Glutamatergic neuron (in vitro differentiated cells): ENCODE measurements at places on chromosomes 6 and 20. TPM values are rescaled to one million over a fixed set of nuclear protein-coding genes. Genes with fewer than 3 reads are reported as not detected.

Gene OR2J2
- not detected for total RNA-seq

GRCh38 chr20:19903168-19903811 lies 113.9 kb upstream of the NAA20 start:
- H3K27me3 ChIP-seq = peaks cover 8% of the 10 kb centered on the region
- no peak for DNase-seq
- peaks cover 28% of the 10 kb centered on the region for H3K36me3 ChIP-seq
- H3K27ac ChIP-seq = no peak overlapping the region
- no peak overlapping the region for H3K4me3 ChIP-seq

GRCh38 chr20:20331817-20332216 lies 36.1 kb upstream of the INSM1 start:
- H3K36me3 ChIP-seq = peaks cover 14% of the 10 kb centered on the region
- DNase-seq = no peak
- H3K4me3 ChIP-seq = no peak overlapping the region
- H3K27ac ChIP-seq = no peak overlapping the region
- peaks cover 5% of the 10 kb centered on the region for H3K4me1 ChIP-seq

DNA sequence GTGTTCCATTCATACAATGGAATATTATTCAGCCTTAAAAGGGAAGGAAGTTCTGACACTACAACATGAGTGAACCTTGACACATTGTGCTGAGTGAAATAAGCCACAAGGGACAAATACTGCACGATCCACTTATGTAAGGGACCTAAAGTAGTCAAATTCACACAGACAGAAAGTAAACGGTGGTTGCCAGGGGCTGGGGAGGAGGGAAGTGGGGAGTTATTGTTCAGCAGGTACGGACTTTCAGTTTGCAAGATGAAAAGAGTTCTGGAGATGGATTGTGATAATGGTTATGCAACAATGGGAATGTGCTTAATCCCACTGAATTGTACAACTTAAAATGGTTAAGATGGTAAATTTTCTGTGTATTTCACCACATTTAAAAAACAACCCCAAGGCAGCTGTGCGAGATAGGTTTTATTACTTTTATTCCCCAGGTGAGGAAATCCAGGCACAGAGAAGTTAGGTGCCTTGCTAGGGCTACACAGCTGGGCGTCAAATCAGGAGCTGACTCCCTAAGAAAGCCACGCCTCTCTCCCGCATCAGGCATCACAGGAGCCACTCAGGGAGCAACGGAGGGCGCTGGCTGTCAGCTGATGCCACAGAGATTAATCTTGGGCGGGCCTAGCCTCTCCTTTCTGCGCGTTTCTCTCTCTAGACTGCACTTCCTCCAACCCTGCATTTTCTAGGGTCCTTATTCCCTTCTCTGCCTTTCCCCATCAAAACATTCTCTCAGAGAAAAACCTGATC lies 9.3 kb upstream of the TRAF3IP2 start:
- DNase-seq = peak; percentile 65
- peaks cover 8% of the 10 kb centered on the region for H3K36me3 ChIP-seq
- no peaks in the 10 kb centered on the region for H3K27me3 ChIP-seq
- no peak overlapping the region for H3K4me3 ChIP-seq

Gene SLC12A5
- 10.4 TPM for total RNA-seq

Gene COL9A1
- 1.8 TPM for total RNA-seq

Gene MLIP
- total RNA-seq = 0.44 TPM

DNA sequence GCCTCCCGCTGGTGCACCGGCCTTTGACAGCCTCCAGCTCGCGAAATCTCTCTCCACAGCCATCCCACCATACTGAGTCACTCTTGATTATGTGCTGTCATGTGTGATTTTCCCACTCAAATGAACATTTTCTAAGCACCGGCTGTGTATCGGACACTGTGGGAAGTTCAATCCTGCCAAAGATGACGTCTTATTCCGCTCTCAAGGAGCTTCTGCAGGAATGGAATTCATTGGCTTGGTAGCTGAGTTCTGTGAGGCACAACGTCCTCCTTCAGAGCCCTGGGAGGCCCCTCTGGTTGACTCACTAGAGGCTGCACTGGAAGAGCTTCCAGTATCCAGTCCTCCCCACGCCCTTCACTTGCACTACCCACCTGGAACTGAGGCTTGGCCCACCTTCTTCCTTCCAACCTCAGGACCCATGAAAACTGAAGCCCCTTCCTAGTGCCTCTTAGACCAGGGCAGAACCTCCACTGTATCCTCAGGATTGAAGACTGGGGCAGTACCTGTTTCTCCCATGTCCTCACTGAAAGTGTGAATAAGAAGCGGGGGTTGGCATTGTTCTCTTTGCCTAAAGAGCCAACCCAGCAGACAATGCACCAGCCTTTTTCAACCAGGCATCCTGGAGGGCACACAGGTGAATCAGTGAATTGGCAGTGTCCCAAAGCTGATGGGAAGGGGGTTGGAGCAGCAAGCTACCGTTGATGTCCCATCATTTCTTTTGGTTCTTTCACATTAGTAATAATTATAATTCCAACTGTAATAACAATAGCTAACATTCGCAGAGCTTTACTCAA lies 1.7 kb downstream of the UNC5CL start:
- H3K4me1 ChIP-seq = no peaks in the 10 kb centered on the region
- H3K27ac ChIP-seq = no peak overlapping the region
- H3K36me3 ChIP-seq = no peaks in the 10 kb centered on the region
- DNase-seq = no peak
- H3K27me3 ChIP-seq = peaks cover 2% of the 10 kb centered on the region

Gene C20orf144
- not detected for total RNA-seq

- peak overlapping the region; percentile 64 for H3K27ac ChIP-seq
- no peak for DNase-seq
- no peaks in the 10 kb centered on the region for H3K36me3 ChIP-seq
- peak overlapping the region; percentile 85 for H3K4me3 ChIP-seq
Observed at GRCh38 chr6:50849796-50850180, 31.1 kb downstream of the TFAP2B start.

DNA sequence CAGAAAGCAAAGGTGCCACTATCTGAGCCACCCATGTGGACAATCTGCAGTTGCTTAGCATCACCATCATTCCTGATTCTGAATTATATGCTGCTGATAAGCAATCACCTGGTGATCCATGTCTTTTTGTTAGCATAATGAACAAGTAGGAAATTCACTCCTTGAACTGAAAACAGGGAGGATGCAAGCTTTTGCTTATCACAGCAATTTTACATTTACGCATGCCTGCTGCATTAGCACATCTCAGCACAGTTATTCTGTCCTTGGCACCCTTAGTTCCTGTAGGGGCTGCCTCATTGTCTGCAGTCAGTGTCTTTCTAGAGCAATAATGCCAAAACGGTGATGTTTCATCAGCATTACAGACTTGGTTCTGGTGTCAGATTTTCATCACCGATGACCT lies 162.6 kb downstream of the KIF16B start:
- H3K27ac ChIP-seq = no peak overlapping the region
- no peaks in the 10 kb centered on the region for H3K27me3 ChIP-seq
- no peak for DNase-seq
- no peak overlapping the region for H3K4me3 ChIP-seq

GRCh38 chr6:46876126-46876525 lies 45.6 kb downstream of the ADGRF5 start:
- H3K36me3 ChIP-seq = no peaks in the 10 kb centered on the region
- H3K4me3 ChIP-seq = no peak overlapping the region
- H3K27ac ChIP-seq = no peak overlapping the region
- no peaks in the 10 kb centered on the region for H3K4me1 ChIP-seq
- no peaks in the 10 kb centered on the region for H3K27me3 ChIP-seq

DNA sequence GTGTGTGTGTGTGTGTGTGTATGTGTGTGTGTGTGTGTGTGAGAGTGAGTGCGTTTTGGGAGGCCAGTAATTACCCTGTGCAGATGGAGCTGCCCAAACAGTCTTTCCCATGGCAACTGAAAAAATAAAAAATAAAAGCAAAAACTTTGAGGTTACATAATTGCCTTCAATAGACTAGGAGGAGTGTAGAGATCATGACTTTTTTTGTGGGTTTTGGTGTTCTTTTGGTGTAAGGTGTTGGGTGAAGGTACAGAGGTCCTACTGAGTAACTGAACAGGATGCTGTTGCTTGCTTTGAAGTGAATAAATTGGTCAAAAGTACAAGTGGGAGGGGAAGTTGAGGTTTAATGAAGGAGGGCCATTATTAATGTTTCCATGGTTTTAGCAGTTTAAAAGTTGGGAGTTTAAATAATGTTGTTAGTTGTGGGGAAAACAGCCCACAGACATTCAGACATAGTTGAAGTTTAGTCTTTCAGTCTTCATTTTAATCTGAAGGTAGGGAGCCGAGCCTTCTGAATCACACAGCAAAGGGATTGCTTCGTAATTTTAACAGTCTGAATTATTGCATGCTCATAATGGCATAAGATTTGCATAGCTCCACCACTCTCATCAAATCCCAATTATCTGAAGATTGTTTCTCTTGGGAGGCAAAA lies 251.4 kb downstream of the PRL start:
- H3K27me3 ChIP-seq = peaks cover 1% of the 10 kb centered on the region
- DNase-seq = no peak
- H3K27ac ChIP-seq = no peak overlapping the region
- H3K4me3 ChIP-seq = no peak overlapping the region
- H3K36me3 ChIP-seq = no peaks in the 10 kb centered on the region

- DNase-seq = no peak
- H3K27ac ChIP-seq = peak overlapping the region; percentile 34
- H3K27me3 ChIP-seq = no peaks in the 10 kb centered on the region
- H3K4me3 ChIP-seq = no peak overlapping the region
- H3K36me3 ChIP-seq = no peaks in the 10 kb centered on the region
Observed at GRCh38 chr6:148907573-148907972, 160.7 kb downstream of the UST start.

- H3K36me3 ChIP-seq = no peaks in the 10 kb centered on the region
- H3K27ac ChIP-seq = peak overlapping the region; percentile 91
- peaks cover 7% of the 10 kb centered on the region for H3K27me3 ChIP-seq
- peaks cover 6% of the 10 kb centered on the region for H3K4me1 ChIP-seq
- H3K4me3 ChIP-seq = peak overlapping the region; percentile 88
- peak; percentile 63 for DNase-seq
Observed at GRCh38 chr6:35317483-35318195, 20.0 kb downstream of the DEF6 start.

Gene GABRR1
- total RNA-seq = not detected

DNA sequence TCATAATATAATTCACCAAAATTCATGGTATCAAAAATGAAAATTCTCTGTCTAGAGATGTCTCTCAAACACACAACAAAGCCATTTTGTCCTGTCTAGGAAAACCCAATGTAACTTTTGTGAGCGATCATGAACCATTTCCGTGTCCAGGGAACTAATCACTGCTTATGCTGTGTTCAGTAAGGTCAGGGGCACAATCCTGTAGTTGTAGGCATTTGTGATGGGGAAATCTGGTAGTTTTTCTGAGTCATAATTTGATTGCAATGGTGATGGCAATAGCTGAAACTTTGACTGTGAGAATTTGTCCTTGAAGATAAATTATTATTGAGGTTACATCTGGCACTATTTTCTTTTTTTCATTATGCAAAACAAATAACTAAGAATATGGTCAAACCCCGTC lies 21.0 kb upstream of the GCLC start:
- no peak overlapping the region for H3K27ac ChIP-seq
- DNase-seq = no peak
- no peak overlapping the region for H3K4me3 ChIP-seq
- peaks cover 7% of the 10 kb centered on the region for H3K36me3 ChIP-seq
- H3K27me3 ChIP-seq = no peaks in the 10 kb centered on the region
- H3K4me1 ChIP-seq = no peaks in the 10 kb centered on the region
